Spinal cord (tissue), 10 donors: ENCODE measurements at places on chromosomes 5 and 9. TPM values are rescaled to one million over a fixed set of nuclear protein-coding genes. Genes with fewer than 3 reads are reported as not detected.

The GABRA6 gene
- total RNA-seq: not detected

The FOXI1 gene
- total RNA-seq: not detected

The GRIN3A gene
- total RNA-seq: 8.5 TPM

The FAM13B gene
- 39.5 TPM for total RNA-seq

- H3K27me3 ChIP-seq: no peaks in the 10 kb centered on the region
- DNase-seq: no peak
- H3K4me1 ChIP-seq: peaks cover 19% of the 10 kb centered on the region
- no peak overlapping the region for H3K27ac ChIP-seq
Observed at GRCh38 chr9:35649431-35650340, 1.0 kb downstream of the SIT1 start.

DNA sequence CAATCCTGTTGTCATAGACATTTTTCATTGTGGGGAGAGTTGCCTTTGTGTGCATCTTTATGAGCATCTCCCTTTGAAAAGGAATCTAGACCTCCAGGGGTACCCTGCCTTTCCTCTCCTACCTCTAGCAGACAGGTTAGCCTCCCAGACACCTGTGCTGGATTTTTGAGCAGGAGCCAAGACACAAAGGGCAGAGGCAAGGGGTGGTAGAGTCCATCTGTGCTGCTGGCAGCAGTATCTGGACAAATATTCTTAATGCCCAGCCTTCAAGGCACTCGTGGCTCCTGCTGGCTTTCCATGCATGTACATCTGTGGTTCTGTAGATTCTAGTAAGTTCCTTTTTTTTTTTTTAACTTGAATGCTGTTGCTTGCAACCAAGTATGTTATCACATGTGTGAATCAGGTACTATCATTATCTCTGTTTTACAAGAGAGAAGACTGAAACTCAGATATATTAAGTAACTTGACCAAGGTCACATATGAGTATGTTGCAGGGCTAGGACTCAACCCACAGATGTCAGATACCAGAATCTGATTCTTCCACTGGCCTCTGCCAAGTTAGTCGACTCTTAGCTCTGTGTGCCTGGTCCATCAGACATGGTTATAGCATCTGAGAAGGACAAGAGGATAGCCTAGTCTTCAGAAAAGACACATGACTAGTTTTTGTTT is 32.9 kb upstream of the GPR151 start:
- H3K4me3 ChIP-seq: no peak overlapping the region
- DNase-seq: no peak
- no peak overlapping the region for H3K27ac ChIP-seq

DNA sequence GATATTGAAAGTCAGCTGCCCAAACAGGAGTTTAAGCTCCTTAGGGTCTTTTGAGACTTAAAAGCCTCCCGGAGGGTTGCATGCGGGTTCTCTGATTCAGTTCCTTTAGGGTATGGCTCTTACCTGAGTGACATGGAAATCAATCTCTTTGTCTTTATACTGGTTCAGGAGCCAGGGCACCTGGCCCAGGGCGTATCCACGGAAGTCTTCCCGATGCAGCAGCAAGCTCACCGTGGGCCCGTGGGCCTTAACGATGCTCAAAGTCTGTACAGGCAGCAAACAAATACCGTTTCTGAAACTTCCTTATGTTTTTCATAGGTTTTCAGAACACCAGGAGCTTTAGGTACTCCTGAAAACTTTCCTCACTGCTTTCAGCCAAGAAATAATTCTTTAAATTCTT is 13.2 kb downstream of the MROH2B start:
- H3K4me3 ChIP-seq: no peak overlapping the region
- no peaks in the 10 kb centered on the region for H3K4me1 ChIP-seq

GRCh38 chr5:68372161-68372560 is 156.6 kb downstream of the PIK3R1 start:
- no peaks in the 10 kb centered on the region for H3K27me3 ChIP-seq
- no peaks in the 10 kb centered on the region for H3K36me3 ChIP-seq
- H3K27ac ChIP-seq: no peak overlapping the region
- no peaks in the 10 kb centered on the region for H3K4me1 ChIP-seq
- no peak overlapping the region for H3K4me3 ChIP-seq

DNA sequence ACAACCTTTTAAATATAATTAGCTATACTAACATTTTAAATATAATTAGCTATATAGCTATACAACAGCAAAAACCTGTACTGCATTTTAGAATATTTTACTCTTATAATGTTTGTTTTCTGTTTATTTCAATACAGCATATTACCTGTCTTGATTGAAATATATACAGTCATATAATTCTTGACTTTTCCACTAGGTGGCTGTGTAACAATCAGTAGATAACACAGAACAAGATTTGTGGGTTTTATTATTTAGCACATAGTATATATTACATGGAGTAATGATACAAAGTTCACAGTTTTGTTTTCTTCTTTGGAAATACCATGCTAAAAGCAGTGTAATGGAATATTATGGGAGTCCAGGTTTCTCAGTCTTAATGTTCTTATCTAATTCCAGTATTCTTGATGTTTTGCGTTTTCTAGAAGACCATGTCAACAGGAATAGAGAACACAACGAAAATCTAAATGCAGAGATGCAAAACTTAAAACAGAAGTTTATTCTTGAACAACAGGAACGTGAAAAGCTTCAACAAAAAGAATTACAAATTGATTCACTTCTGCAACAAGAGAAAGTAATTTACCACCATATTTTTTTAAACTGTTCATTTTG is 13.3 kb downstream of the HMMR start:
- no peak overlapping the region for H3K4me3 ChIP-seq
- no peaks in the 10 kb centered on the region for H3K36me3 ChIP-seq
- no peaks in the 10 kb centered on the region for H3K4me1 ChIP-seq
- DNase-seq: peak; percentile 3
- H3K27ac ChIP-seq: no peak overlapping the region

GRCh38 chr9:133794016-133794760 is 56.0 kb upstream of the SARDH start:
- no peak overlapping the region for H3K27ac ChIP-seq
- peaks cover 92% of the 10 kb centered on the region for H3K36me3 ChIP-seq
- H3K4me1 ChIP-seq: peaks cover 39% of the 10 kb centered on the region
- H3K27me3 ChIP-seq: no peaks in the 10 kb centered on the region
- DNase-seq: no peak
- H3K4me3 ChIP-seq: no peak overlapping the region

- no peaks in the 10 kb centered on the region for H3K4me1 ChIP-seq
- no peak overlapping the region for H3K27ac ChIP-seq
- no peaks in the 10 kb centered on the region for H3K27me3 ChIP-seq
Observed at GRCh38 chr9:99497641-99498040, 275.6 kb downstream of the SEC61B start.

DNA sequence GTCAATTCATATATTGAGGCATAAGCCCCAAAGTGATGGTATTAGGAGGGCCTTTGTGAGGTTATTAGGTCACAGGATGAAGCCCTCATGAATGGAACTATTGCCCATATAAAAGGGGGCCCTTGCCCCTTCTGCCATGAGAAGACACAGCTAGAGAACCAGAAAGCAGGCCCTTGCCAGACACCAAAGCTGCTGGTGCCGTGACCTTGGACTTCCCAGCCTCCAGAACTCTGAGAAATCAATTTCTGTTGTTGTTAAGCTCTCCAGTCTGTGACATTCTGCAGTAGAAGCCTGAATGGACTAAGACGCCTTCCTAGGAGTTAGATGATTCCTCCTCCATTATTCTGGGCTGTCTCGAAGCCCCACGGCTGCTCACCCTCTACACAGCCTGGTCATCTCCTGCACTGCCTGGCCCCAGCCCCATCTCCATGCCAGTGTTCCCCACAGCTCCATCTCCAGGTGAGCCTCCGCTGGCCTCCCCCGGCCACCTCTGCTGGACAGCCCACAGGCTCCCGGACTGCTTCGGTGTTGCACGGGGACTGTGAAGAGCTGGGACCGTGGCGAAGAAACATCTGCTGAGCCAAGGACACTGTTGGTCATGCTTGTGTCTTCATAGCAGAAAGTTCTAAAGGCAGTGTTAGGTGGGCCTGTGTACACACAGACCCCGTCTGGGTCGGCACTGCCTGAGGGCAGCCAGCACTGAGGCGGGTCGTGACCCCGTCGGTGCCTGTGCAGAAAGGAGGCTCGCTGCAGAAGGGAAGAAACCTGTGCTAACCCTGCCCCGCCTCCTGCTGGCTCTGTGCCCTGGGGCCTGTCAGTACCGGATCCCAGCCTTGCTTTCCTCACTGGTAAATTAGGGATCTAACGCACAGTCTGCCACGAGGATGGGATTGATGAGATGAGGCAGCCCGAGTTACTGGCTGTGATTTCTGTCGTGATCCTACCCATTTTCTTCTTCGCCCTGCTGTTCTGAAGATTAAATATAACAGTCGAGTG is 55.1 kb upstream of the CNOT6 start:
- no peak for DNase-seq
- no peak overlapping the region for H3K27ac ChIP-seq
- no peaks in the 10 kb centered on the region for H3K27me3 ChIP-seq
- H3K4me1 ChIP-seq: peaks cover 3% of the 10 kb centered on the region
- H3K4me3 ChIP-seq: no peak overlapping the region

- no peak for DNase-seq
- H3K36me3 ChIP-seq: peaks cover 75% of the 10 kb centered on the region
- no peaks in the 10 kb centered on the region for H3K27me3 ChIP-seq
- H3K4me3 ChIP-seq: no peak overlapping the region
- no peak overlapping the region for H3K27ac ChIP-seq
Observed at GRCh38 chr5:150053713-150054392, 32.5 kb downstream of the CSF1R start.

DNA sequence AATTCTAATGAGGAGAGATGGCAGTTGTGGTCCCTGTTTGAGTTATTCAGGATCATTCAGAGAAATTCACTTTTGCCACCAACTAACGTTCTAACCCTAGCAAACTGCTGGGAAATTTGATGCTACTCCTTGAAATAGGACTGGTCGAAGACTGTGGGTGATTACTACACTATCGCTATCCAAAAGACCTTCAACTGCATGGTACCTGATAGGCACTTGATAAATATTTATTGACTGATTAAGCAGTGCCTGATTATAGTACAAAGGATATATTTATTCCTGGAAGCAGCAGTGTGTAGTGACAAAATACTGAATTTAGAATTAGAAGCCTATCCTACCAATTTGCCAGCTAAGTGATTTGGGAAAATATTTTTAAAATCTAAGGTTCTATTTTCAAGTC is 14.1 kb upstream of the MAP3K1 start:
- no peaks in the 10 kb centered on the region for H3K27me3 ChIP-seq
- DNase-seq: no peak
- no peak overlapping the region for H3K27ac ChIP-seq
- no peak overlapping the region for H3K4me3 ChIP-seq

DNA sequence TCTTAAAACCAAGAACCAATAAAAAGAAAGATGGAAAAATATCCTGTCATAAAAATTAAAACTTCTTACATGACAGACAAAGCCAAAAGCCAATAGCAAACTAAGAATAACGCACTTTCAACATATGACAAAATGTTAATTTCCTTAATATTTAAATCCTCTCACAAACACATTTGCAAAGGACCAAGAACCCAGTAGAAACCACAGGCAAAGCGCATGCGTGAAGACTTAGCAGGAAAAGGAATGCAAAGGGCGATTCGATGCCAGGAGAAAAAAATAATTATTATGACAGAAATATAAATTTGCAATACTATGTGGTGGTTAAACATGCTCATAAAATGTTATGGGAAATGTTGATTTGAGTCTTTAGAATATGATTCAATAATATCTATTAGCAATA is 39.9 kb upstream of the OLFM1 start:
- H3K36me3 ChIP-seq: no peaks in the 10 kb centered on the region
- DNase-seq: no peak
- H3K4me1 ChIP-seq: peaks cover 21% of the 10 kb centered on the region
- no peaks in the 10 kb centered on the region for H3K27me3 ChIP-seq
- H3K27ac ChIP-seq: no peak overlapping the region
- no peak overlapping the region for H3K4me3 ChIP-seq

DNA sequence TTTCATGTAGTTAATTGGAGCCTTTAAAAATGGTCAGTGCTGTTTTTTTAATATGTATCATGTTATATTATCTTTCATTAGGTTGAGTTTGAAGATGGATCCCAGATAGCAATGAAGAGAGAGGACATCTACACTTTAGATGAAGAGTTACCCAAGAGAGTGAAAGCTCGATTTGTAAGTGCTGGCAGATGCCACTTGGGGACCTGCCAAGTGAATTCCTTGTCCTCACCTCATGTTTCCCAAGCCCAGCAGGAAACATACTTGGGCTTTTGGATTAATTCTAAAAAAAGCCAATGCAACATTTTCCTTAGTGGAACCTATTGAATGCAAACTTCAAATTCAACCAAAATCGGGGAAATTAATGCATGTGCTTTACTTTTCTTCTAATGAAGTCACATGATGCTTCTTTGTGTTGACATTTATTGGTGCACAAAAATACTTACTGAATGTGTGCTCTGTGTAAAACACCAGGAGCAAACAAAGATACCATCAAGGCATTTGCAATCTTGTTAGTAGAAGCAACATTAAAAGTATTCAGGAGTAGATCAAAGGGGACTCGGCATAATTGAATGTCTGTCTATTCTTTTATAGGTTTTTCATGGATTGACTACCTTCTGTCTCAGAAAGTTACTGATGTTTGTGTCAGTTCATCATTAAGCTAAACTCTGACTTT is 412.1 kb downstream of the KDM4C start:
- no peak for DNase-seq
- H3K4me3 ChIP-seq: no peak overlapping the region
- H3K36me3 ChIP-seq: no peaks in the 10 kb centered on the region
- H3K4me1 ChIP-seq: peaks cover 8% of the 10 kb centered on the region

GRCh38 chr5:161042862-161043261 is 190.9 kb upstream of the ATP10B start:
- H3K27me3 ChIP-seq: no peaks in the 10 kb centered on the region
- H3K36me3 ChIP-seq: no peaks in the 10 kb centered on the region
- H3K4me3 ChIP-seq: no peak overlapping the region
- H3K27ac ChIP-seq: no peak overlapping the region

- no peaks in the 10 kb centered on the region for H3K36me3 ChIP-seq
- H3K4me3 ChIP-seq: no peak overlapping the region
- DNase-seq: no peak
- no peaks in the 10 kb centered on the region for H3K27me3 ChIP-seq
- peaks cover 4% of the 10 kb centered on the region for H3K4me1 ChIP-seq
Observed at GRCh38 chr5:34562791-34563190, 93.3 kb upstream of the RAI14 start.

DNA sequence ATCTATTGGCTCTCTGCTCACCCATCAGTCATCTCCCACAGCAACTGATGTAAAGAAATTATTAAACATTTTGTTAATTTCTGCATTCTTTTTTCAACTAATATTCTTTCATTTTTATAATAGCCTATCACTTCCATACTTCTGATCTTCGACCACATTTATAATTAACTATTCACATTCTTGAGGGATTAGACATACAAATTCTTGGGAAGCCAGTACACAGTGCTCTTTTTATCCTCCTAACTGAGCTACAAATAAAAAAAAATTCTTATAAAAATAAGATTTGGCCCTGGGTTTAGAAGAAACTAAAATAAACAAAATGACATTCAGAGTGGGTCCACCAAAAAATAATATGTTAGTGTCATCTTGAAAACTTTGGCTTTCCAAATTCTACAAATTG is 103.7 kb upstream of the ITGA1 start:
- H3K27me3 ChIP-seq: no peaks in the 10 kb centered on the region
- no peak overlapping the region for H3K27ac ChIP-seq
- no peaks in the 10 kb centered on the region for H3K36me3 ChIP-seq
- H3K4me1 ChIP-seq: no peaks in the 10 kb centered on the region
